ENCODE measurements at places on chromosomes 7 and 10. TPM values are rescaled to one million over a fixed set of nuclear protein-coding genes. Genes with fewer than 3 reads are reported as not detected.

The PAPOLB gene
- 0.02 TPM for polyA plus RNA-seq

The TRRAP gene
- 15.1 TPM for polyA plus RNA-seq

DNA sequence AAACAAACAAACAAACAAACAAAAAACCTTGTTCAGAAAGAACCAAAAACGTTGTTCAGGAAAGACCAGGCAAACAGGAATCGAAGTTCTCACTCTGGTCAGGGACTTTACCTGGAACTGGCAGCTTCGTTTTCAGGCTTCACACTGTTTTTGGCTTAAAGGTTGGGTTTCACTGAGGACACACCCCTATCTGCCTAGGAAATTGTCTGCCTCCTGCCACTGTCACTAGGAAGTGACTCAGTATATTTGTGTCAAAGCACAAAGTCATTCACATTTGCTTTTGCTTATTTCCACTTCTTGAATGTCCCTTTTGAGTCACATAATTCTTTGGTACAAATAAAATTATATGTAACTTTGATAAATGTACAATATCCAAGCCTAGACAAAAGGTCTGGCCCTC lies 37.9 kb downstream of the PNLIPRP3 start:
- DNase-seq, result no peak

DNA sequence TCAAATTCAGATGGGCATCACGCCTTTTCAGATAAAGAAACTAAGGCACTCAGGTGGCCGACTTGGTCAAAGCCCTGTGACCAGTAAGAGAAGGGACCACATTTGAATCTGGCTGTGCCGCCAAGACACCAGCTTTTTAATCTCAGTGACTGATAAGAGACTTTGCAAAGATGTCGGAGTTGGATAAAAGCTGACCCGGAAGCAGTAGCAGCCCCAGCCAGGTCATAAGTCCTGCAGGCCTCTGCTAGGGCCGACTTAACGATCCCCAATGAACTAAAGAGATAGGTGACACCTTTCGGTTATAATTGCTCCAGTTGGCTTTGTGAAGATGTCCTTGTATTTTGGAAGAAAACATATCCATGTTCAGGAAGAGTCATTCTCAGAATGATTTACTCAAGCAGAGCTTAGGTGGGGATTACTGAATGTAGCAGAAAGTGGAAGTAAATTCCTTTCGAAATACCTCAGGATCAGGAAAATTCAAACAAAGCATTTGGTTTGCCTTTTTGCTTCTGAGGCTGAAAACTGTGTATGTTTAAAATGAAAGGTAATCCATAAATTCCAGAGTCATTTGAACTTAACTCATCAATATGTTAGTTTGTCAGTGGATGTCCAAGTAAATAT lies 164.2 kb upstream of the PITRM1 start:
- DNase-seq, result no peak

- no peak for DNase-seq
Observed at GRCh38 chr7:132446260-132446659, 130.0 kb downstream of the PLXNA4 start.

Measured in thymus (tissue), 14 donors.